NCI-H69 (cell line): ENCODE measurements at places on chromosomes 4 and X.

GRCh38 chrX:39396358-39396995 lies 595.2 kb downstream of the MID1IP1 start:
- DNase-seq, result peak; percentile 79

DNA sequence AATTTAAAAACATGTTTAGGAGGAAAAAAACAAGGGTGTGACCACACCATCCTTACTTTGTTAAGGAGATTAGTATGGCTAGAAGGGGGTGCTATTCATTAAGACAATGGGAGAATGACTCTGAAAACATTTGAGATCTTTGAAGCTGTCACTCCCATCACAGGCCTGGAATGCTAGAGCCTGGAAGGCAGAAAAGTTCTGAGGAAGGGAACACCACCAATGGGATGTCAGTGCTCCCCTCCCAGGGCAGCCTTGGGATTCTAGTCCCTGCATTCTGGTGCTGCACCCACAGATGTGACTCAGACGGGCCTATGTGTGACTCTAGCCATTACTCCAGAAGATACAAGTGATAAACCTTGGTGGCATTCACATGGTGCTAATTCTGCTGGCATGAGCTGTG lies 162.2 kb upstream of the ANXA10 start:
- no peak for DNase-seq

DNA sequence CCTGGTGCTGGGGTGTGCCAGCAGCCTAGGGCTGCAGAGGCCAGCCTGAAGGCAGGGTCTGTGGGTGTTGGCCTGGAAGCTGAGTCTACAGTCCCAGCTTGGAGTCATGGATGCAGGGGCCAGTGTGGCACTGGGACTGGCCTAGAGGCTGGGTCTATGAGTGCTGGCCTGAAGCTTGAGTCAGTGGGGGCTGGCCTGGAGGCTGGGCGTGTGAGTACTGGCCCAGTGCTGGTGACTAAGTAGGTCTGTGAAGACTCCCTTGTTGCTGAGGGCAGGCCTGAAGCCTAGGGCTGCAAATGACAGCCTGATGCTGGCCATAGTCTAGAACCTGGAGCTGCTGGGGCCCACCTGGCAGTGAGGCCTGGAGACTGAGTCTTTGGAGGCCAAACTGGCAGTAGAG lies 31.3 kb upstream of the ALG13 start:
- DNase-seq, result no peak

DNA sequence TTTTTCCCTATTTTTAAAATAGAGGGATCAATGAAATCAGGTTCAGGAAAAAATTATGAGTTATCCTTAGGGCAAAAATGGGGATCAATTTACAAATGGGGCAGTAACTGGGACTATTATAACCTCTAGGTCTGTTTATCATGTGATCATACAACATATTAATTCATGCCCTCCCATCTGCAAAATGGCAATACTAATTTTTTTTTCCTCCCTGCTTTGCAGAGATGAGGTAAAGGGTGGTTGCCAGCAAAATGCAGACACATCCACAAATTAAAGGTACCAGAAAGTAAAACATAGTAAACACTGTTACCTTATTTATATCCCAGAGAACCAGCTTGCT lies 467 bp downstream of the HSD17B11 start:
- DNase-seq, result peak; percentile 43

DNA sequence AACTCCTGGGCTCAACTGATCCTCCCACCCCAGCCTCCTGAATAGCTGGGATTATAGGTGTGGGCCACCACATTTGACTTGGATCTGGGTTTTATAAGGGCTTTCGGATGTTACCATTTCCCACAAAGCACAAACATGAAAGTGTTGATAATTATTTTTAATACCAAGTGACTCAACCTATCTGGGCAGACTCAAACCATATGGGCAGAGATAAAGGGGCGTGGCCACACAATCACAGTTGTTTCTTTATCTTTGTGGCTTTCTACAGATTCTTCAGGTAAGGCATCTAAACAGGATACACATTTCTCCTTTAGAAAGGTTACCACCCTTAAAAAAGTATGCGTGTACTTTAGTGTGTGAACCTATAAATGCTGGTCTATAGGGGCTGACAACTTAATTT lies 122.5 kb downstream of the ZNF827 start:
- DNase-seq, result no peak

GRCh38 chr4:7366180-7366945 lies 68.4 kb downstream of the PSAPL1 start:
- DNase-seq, result peak; percentile 54

GRCh38 chr4:171714791-171715454 lies 98.3 kb upstream of the GALNTL6 start:
- DNase-seq, result no peak

- peak; percentile 74 for DNase-seq
Observed at GRCh38 chr4:86594559-86595425, 677 bp downstream of the PTPN13 start.

- no peak for DNase-seq
Observed at GRCh38 chrX:153931151-153931550, 3.7 kb downstream of the NAA10 start.

GRCh38 chr4:131613824-131614216 lies 1535.3 kb upstream of the PCDH10 start:
- DNase-seq, result no peak

DNA sequence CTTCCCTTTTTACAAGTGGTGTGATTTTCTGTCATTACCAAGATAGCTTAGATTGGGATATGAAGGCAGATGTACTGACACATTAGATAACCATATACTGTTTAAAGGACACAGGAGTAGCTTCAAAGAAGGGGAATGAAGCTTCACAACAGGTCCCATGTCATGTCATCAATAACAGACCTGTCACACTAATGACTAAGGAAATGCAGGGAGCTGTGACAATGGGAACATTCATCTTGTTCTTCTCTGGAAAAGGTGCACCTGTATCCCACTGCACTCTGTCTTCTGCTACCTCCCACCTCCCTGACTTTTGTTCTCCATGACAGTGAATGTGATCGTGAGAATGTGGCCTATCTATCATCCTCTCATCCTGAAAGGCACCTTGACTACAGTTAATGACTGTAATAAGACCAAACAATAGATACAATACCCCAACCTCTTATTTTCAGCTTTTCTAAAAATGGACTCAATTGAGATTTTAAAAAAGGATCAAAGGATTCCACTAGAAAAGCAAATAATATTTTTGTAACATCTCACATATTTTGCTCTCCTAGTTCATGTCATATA lies 472.5 kb downstream of the STPG2 start:
- DNase-seq, result peak; percentile 1

DNA sequence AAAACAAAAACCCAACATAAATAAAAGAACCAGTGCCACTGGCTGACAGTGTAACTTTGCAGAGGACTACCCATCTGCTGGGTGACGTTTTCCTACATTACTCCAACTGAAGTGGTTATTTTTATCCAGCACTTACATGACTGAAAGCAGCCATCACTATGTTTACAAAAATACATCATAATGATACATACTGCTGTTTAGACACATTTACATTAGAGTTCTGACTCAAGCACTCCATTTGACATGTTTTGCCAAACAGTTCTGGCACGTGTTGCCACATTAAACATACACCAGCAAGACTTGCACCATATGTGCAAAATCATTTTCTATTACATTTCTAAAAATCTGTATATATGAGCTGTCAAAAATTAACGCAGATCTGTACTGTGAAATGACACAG lies 39.6 kb downstream of the BEND4 start:
- DNase-seq, result no peak

DNA sequence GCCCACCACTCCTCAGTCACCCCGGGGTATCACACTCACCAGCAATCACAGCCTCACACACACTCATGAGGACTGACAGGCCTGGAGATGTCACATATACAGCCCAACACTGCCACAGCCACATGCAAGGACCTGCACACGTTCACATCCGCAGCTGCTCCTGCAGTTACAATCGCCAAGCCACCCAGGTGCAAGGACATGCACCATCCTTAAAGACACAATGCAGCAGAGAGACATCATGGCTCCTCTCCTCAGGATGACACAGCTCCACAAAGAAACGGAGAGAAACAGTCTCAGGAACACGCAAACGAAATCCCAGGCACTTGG lies 1.1 kb downstream of the PCSK1N start:
- peak; percentile 47 for DNase-seq

- no peak for DNase-seq
Observed at GRCh38 chr4:137601934-137602333, 69.6 kb upstream of the PCDH18 start.

- no peak for DNase-seq
Observed at GRCh38 chr4:173666-174314, 49.5 kb downstream of the ZNF718 start.

DNA sequence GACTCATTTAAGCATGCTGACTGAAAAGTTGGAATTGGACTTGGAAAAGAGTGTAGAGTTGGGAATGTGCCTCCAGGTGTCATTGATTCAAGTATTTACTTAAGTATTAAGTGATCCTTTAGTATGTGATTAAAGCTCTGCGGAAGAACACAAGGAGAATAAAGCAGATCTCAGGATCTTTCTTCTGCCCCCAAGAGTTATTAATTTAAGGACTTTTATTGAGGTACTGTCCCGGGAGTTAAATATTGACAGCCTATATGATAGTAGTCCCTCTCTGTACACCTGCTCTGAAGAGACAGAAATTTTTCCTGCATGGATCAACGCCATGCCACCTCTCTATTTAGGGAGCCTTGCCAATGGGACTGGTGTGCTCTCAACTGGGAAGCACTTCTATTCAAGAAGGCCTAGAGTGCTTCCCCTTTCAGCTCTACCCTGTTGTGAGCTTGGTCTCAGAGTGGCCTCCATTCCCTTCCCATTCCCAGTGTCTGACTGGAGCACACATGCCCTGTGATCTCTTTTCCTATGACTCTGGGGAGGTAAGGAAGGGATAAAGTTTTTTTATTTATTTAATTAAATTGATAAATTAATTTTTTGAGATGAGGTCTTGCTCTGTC lies 75.9 kb downstream of the SHISA3 start:
- no peak for DNase-seq

- peak; percentile 34 for DNase-seq
Observed at GRCh38 chr4:7650606-7651385, 216.1 kb upstream of the PSAPL1 start.
